ENCODE measurements at places on chromosomes 4 and X.

- DNase-seq, result no peak
Measured at GRCh38 chr4:1603413-1604135, 80.5 kb downstream of the FAM53A start.

- no peak for DNase-seq
Measured at GRCh38 chrX:80578517-80579105, 158.4 kb downstream of the TENT5D start.

DNA sequence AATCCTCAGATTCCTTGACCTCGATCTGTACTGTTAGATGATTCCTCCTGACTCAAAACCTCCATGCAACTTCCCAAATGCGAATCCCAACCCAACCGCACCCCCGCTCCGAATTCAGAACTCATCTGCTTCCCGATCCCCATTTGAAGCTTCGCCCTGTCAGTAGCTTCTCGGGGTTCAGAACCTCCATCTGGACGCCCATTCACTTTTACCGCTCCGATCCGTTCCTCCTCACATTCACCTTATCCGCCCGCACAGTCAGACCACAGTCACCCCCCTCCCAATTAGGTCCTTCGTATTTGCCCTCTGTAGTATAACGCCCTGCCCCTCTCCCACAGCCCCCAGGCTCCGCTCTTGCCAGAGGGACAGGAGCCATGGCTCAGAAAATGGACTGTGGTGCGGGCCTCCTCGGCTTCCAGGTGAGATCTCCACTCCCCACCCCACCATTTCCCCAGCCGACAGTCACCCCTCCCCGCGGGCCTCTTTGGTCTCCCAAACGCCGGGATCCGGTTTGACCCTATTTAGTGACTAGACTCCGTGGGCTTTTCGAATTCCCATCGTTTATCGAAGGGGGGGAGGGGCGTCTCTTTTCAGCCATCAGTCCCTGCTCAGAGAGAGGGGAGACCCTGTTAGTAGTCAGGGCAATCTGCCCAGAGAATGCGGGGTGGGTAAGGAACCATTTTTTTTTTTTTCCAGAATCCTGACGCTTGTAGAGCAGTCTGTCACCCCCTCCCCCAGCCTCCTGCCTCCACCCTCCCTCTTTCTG is 691 bp downstream of the MAGED1 start:
- DNase-seq, result no peak

DNA sequence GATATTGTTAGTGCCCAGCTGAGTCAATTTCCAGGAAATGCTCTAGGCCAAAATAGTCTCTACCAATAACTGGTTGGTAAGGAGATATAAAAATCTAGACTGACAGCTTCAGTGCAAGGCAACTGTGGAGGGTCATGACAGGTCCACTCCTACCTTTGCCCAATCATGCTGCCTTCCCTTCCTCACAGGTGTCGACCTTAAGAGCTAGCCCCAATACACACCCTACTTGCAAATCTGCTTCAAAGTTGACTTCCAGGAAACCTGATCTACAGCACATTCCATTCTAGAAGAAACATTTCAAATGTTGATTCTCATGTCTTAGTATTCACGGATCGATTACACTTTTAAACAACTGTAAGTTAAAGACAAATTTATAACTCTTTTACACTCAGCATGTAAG is 1455.5 kb downstream of the TECRL start:
- no peak for DNase-seq

- DNase-seq, result no peak
Measured at GRCh38 chr4:148704291-148704690, 262.1 kb upstream of the NR3C2 start.

DNA sequence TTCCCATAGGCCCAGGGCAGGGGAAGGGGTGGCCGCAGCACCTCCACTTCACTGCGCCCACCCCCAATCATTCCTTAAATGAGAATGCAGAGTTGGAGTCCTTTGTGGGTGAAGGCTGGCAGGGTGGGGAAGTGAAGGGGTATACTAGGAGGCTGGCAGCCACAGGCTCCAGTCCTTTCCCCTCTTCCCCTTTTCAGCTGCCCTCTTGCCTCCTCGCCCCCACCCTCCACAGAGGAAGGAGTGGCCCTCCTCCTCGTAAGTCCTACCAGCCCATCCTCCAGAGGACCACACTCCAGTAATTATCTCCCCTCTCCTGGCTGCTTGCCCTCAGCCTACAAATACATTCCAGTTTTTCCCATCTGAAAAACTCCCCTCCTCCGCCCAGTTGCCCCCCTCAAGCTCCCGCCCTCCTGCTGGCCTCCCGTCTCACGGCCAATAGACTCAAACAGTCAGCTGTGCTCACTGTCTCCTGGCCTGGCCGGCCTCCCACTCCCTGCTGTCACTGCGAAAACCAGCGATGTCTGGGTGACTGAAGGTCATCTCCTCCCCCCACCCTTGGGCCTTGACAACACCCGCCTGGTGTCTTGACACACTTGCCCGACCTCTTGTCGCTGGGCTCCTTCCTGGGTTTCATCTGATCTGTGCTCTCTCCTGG is 38.8 kb downstream of the EFNB1 start:
- DNase-seq, result no peak

GRCh38 chrX:73825569-73825968 is 262.6 kb downstream of the CHIC1 start:
- no peak for DNase-seq

Data from stimulated activated CD8-positive, alpha-beta memory T cell treated with anti-CD3 and anti-CD28 coated beads, Interleukin-2, amount 100 ng/mL, for 1 hour (primary cell).